ENCODE measurements at places on chromosomes 6 and 20. TPM values are rescaled to one million over a fixed set of nuclear protein-coding genes. Genes with fewer than 3 reads are reported as not detected.

Gene CCN6
- not detected for total RNA-seq

Gene FAM209A
- not detected for total RNA-seq

Gene GINM1
- total RNA-seq = 53.1 TPM

GRCh38 chr20:855466-856360 is 22.2 kb downstream of the FAM110A start:
- DNase-seq = no peak

Gene C6orf58
- 0.66 TPM for total RNA-seq

- DNase-seq = no peak
Measured at GRCh38 chr6:89145956-89146717, at the start of gene PM20D2. TSS of gene PM20D2 (plus strand) at chr6:89146055. CDS start at chr6:89146145, 90 bp downstream.

DNA sequence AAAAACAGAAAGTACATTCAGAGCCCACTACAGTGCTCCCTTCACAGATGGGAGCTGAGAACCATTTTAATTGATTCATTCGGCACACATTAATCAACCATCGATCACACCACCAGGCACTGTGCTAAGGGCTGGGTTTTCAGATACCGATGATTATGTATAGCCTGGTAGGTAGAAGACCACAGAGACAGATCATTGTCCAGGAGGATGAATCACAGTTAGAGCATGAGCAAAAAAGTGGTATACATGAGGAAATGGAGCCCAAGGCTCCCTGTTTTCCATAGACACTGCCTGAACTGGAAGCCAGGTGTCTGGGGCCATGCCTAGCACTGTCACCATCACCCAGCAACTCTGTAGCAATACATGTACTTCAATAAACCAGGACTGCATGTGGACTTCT is 9.0 kb upstream of the PRDM1 start:
- DNase-seq = no peak

Gene IDH3B
- 114 TPM for total RNA-seq

DNA sequence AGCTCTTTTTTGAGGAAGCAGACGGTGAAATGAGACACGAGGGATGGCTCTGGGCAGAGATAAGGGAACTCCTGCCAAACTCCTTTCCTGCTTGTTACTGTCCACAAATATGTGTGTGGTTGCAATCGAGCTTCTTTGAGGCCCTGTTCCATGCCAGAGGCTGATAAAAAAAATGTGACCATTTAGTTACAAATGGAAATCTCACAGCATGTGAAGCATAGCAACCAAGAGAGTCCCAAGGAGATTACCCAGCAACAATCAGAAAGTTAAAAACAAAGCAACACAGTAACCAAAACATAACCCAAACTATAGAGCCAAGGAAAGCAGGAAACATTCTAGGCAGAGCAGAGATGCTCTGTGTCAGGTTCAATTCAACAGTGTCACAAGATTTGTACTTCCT is 35.4 kb upstream of the HMGN3 start:
- DNase-seq = peak; percentile 57

Gene BMP2
- 5.0 TPM for total RNA-seq

Gene POM121L2
- not detected for total RNA-seq

- DNase-seq = no peak
Measured at GRCh38 chr20:35515949-35516645, 13.4 kb downstream of the C20orf173 start.

Gene EYA2
- 5.4 TPM for total RNA-seq
